ENCODE measurements at places on chromosomes 6 and 20.

DNA sequence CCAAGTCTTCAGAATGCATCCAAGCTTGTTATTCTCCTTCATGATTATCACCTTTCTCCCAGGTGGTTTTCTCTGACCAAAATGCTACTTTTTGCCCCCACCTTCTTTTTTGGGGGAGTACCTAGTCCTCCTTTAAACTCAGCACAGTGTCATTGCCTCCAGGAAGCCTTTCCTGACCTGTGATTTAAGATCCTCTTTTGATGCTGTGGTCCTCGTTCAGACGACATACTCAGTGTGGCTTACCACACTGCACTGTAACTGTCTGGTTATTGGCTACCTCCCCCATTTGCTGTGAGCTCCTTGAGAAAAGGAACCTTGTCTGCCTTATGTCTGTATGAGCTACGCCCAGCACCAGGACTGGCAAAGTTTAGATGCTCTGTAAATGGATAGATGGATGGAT lies 14.6 kb downstream of the SAYSD1 start:
- no peak for DNase-seq

GRCh38 chr6:69580706-69581105 lies 216.1 kb downstream of the LMBRD1 start:
- no peak for DNase-seq

- DNase-seq: peak; percentile 92
Observed at GRCh38 chr6:133991096-133991593, 38.1 kb downstream of the TBPL1 start.

DNA sequence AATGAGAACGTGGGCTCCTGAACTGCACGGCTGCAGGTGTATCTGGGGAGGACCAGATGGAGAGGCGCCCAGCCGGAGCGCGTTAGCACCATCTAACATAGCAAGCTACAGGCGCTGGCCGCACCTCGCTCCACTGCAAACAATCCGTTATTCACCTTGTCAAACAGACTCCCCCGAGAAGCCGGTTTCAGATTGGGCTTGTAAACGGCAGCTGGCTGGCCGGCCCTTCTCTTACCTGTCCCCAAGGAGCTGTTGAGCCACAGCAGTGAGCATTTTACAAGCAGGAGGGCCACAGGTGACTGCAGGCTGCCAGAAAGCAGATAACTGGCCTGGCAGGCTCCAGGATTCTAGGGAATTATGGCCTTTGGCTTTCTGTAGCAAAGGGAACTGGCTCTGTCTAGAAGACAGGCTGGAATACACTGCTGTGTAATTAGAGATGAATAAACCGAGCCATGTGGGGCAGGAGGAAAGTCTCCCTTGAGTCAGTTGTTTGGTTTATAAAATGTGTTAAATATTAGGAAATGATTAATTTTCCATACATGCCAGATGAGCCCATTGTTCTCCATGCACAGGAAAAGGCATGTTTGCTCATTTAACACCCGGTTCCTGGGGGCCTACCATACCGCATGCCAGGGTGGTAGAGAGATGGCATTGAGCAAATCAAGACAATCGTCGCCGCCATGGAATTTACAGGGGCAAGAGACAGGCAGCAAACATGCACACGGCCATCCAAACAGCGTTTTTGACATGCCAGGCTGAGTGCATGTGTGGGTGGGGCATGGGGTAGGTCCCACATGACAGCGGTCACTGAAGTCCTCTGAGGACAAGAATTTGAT lies 159.3 kb downstream of the NFATC2 start:
- no peak for DNase-seq

- DNase-seq: no peak
Observed at GRCh38 chr6:28657381-28657768, 131.7 kb downstream of the GPX5 start.

GRCh38 chr6:151001387-151002056 lies 136.0 kb downstream of the MTHFD1L start:
- no peak for DNase-seq

GRCh38 chr6:46983007-46983411 lies 59.1 kb downstream of the ADGRF1 start:
- DNase-seq: peak; percentile 74

- no peak for DNase-seq
Observed at GRCh38 chr20:41141153-41141815, 3.9 kb downstream of the PLCG1 start.

GRCh38 chr20:36017048-36017951 lies 48.9 kb downstream of the CNBD2 start:
- peak; percentile 77 for DNase-seq

GRCh38 chr20:47753576-47754387 lies 31.5 kb downstream of the SULF2 start:
- DNase-seq: no peak

- no peak for DNase-seq
Observed at GRCh38 chr6:137341681-137342195, 122.6 kb upstream of the IFNGR1 start.

DNA sequence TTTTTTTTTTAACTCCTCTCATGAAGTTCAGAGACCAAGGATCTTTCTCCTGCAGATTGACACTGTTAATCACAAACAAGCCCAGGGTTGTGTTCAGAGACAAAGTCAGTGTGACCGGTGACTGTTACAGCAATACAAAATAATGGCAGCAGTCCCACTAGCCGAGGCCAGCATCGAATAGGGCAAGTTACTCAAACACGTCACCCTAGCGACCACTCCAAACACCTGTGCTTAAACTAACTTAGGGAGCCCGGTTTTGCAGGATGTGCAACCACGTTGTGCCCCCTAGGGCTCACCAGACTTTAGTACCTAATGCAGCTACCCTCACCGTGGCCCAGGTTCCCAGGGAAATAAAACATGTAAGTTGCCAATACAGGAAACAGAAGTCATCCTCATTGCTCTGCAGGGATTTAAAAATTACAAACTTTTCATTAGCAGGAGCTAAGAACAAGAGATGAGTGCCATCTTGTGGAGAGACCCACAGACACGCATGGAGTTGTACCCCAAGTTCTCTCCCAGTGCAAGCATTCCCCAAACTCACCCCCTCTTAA lies 38.1 kb downstream of the FAM50B start:
- DNase-seq: no peak

DNA sequence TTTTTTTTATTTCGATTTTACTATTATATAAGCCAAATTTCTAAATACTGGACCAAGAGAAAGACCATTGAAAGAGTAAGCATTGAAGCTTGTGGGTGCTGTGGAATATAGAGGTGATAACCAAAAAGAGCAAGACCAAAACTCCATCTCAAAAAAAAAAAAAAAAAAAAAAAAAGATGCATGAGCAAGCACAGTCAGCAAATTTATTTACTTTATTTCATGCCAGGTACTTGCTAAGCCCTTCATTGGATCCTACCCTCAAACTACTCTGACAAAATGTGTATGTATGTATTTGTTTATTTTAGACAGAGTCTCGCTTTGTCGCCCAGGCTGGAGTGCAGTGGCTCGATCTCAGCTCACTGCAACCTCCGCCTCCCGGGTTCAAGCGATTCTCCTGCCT lies 27.8 kb downstream of the BAK1 start:
- no peak for DNase-seq

DNA sequence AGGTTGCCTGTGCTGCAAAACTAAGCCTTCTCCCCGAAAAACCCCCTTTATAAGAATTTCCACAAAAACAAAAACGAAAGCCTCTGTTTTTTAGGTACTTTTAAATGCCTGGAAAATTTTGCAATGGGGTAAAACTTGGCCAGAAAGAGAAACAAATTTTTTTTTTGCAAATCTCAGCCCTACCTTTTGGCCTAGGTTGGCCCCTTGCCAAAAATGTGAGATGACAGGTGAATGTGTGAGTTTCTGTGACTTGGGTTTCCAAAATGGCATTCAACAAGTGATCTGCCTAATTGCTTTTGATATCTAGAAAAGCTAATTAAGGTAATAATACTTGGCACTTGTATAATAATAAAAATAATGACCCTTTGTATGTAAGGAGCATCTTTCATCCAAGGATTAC lies 48.4 kb downstream of the MAFB start:
- no peak for DNase-seq

DNA sequence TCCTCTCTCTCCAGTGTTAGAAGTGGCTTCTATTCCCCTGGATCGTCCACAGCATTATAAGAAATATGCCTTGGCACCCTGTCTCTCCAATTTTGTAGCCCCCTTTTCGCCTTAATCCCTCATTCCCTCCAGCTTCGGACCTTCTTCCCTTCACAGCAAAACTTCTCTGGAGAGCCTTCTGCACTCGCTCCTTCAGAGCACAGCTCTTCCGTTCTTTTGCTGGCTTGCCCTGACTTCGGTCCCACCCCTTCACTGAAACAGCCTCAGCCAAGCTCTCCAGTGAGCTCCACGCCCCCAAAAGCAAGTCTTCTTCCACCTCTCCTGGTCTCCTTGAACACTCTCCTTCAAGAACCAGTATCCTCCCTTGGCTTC lies 134.7 kb upstream of the RNF24 start:
- no peak for DNase-seq

GRCh38 chr6:55293116-55293515 lies 34.2 kb upstream of the GFRAL start:
- DNase-seq: no peak

DNA sequence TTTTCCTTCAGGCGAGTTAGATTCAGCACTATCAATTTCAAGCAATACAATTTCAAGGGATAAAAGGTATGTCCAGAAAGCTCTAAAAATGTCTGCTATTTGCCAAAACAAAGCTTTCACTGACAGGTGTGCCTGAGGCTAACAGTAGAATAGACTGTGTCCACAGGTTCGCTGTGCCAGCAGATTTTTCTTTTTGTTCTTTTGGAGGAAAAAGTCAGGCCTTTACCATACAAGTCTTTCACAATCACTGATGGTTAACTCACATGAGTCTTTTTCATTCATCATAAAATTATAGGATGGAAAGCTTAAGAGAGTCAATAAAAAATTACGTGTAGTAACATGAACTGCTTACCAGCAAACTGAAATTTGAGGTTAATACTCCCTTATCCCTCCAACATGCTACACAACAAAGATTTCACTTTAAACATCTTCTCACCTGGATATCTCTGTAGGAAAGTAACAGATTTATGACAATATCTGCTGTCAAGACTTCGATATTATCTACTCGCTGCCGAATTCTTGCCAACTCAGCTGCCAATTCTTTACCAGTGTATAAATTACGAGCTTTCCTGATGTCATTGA lies 95.4 kb downstream of the MAP3K5 start:
- no peak for DNase-seq

GRCh38 chr6:31474871-31475286 lies 23.1 kb upstream of the MICB start:
- no peak for DNase-seq

DNA sequence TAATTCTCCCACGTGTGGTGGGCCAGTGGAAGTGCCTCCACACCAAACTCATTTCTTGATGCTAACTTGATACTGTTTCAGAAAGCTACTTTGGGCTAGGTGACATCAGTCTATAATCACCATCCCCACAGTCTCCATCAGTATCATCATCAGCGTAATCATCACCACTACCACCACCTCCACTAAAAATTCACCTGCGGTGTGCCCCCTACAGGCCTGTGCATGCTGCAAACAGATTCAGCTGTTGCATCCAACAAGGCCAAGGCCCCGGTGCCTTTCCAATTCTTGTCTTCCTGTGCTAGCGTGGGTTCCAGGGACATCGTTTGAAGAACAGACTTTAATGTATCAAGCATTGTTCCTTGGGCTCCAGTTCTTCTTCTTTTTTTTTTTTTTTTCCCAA lies 201.3 kb upstream of the EXOC2 start:
- no peak for DNase-seq

All from BJ (cell line).